ENCODE measurements at places on chromosomes 5 and 9.

DNA sequence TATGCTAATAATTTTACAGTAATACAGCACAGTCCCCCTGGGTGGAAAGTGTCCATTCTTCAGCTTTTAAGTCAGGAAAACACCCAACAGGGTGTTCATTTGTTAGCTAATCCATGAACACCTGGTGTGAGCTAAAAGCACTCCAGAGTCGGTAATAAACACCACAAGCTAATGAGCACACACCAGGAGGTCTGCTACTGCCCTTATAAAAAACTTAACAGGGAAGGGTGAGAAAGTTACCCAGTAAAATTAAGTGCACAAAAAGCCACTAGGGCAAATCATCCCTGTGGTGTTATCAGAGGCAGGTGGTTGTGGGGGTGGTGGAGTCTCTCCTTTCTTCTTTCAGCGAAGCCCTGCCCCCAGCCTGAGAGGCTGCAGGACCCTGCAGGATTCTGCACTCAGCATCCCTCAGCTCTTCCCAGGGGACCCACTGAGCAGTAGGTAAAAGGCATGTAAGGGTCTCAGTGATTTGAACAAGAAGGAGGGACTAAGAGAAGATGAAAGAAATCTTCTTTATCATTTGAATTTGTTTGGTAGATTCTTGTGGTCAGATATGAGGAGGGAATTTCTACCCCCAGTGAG is 14.4 kb downstream of the GDNF start:
- no peak for DNase-seq

DNA sequence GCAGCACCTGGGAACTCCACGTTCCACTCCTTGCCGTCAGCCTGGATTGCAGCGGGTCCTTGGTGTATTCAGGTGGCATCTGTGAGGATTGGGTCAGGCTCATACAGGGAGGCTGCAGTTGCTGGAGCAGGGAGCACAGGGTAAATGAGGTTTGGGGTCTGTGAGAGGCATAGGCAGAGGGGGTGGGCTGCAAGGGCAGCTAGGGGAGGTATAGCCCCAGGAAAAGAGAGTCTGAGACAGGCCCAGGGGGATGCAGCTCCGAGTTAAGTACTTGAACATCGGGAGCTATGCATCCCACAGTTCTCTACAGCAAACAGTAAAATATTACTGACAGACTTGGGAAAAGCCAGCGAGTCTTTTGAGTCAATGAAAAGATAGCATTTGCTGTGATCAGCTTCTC is 101.6 kb downstream of the TRIO start:
- DNase-seq, result no peak

GRCh38 chr5:98482321-98483300 is 290.9 kb upstream of the RGMB start:
- no peak for DNase-seq

- DNase-seq, result no peak
These were observed 73.9 kb downstream of the GOLPH3 start for GRCh38 chr5:32100230-32100629.

DNA sequence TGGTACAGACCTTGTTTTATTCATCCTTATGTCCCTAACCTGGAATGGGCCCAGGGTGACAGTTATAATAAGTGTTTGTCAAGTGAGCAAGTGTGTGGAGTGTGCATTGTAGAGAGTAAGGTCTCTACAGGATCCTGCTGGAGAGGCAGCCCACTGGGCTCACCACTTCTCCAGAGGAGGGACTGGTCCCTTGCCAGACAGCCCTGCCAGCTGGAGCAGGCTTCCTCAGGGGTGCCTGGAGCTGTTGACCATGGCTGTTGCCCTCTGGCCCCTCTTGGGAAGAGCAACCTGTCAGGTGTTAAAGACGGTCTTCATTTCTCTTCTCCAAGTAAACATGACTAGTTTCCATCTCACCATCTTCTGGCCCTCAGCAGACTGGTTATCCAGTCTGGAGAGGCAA is 20.0 kb downstream of the IRF1 start:
- DNase-seq, result no peak

- DNase-seq, result no peak
These were observed 253.8 kb upstream of the POU5F2 start for GRCh38 chr5:93995126-93995621.

DNA sequence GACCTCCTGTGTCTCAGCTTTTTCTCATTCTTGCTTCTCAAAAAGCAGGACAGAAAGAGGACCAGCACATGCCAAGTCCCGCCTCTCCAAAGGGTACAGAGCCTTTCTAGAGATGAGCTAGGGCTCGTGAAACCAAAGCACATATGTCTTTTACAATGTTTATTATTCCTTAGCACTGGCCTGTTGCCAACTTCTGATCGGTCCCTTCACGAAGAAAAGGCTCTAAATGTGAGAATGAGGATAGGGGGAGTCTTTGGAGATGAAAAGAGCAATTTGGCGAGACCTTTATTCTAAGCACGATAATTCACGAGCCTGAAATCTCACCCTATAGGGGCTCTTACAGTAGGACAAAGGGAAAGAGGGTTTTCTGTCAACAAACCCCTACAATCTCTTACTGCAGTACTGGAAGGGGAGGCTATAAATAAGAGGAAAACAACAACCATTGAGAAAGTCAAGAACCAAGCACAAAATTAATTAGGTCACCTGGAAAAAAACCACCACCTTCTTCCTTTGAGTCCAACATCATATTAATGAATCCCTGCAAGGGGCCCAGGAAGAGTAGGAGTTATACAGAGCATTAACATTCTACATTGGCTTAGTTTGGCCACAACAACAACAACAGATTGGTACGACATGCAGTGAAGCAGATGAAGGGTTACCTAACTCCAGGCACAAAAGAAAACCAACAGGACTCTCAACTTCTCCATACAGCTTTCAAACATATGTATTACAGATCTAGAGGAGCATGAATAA is 309.5 kb downstream of the PDE4D start:
- DNase-seq, result no peak

DNA sequence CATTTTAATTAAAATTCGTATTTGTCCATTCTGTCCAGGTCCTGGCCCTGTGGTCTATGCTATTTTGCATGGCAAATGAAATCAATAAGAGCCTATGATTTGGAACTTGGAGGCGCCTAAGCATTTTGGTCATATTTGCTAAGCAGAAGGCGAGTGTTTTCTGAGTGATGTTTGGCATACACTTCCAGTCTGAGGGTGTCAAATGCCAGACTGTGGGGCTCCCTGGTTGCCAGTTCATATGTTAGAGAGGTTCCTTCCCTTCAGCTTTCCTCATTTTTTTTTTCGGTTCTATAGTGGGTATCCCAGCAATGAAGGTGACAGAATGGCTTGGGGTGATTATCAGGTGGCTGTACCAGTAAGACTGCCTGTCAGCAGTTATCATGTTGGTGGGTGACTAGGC is 1007.8 kb upstream of the WWC1 start:
- no peak for DNase-seq

GRCh38 chr5:43601454-43602260 is 1.3 kb upstream of the NNT start:
- DNase-seq, result peak; percentile 28

DNA sequence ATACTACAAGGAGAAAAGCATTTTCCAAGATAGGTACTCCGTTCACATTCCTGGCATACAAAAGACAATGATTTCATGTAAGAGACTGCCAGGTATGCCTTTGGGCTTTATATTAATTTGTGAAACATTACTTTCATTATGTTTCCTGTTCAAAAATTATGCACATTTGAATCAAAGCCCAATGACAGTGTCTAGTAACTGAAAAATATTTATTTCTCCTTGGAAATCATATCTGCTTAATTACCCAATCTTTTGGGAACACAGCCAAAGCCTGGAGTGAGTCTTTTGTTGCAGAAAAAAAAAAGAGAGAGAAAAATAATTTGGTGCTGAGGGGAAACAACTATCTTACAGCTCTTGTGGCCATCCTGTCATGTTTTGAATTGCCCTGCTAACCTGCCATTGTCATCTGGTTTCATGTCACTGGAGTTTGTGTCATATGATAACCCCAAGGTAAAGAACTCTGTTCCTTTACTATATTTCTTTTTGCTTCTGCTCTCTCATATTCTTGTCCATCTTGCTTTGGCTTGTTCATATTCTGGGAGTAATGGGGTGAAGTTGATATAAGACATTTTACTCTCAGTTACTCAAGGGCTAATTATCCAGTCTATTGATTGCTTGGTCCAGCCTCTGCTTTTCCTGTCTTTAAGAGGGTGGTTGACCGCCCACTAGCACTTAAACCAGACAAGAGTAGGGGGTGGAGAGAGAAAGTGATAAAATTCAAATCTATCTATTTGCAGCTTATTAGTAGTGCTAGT is 238.3 kb upstream of the NUDT12 start:
- no peak for DNase-seq

GRCh38 chr5:88878976-88879375 is 4.0 kb downstream of the MEF2C start:
- no peak for DNase-seq

GRCh38 chr5:3197304-3198073 is 398.1 kb upstream of the IRX1 start:
- peak; percentile 83 for DNase-seq

DNA sequence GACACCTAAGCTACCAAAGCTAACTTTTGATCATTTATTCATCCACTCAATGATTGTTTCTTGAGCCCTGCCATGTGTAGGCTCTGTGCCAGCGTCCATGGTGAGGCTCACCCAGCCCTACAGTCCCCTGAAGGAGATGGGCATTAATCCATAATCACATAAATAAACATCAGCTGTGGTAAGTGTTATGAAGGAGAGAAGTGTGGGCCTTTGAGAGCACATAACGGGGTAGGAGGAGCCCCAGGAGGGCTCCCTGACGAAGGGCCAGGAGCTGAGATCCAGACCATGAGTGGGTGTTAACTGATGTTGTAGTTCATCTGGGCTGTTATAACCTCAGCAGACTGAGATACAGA is 53.9 kb upstream of the AFAP1L1 start:
- no peak for DNase-seq

- no peak for DNase-seq
These were observed 1.7 kb downstream of the CBY3 start for GRCh38 chr5:179679014-179679674.

GRCh38 chr5:58855851-58856739 is 273.2 kb downstream of the RAB3C start:
- DNase-seq, result no peak

DNA sequence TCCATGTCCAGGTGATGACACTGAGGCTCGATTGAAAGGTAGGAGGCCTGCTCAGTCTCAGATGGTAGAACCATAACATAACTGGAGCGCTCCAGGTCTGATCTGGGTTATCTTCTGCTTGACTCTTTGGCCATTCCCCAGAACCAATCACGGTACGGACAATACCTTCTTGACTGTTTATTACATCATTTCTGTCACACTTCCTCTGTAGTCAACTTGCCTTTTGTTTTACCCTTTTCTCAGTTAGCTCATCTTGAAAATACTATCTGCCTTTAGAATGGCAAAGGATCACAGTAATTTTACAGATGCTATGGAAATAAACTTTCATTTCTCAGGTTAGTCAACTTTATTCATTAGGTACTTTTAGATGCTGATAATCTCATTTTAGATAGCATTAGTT is 22.4 kb downstream of the GLRA1 start:
- DNase-seq, result no peak

DNA sequence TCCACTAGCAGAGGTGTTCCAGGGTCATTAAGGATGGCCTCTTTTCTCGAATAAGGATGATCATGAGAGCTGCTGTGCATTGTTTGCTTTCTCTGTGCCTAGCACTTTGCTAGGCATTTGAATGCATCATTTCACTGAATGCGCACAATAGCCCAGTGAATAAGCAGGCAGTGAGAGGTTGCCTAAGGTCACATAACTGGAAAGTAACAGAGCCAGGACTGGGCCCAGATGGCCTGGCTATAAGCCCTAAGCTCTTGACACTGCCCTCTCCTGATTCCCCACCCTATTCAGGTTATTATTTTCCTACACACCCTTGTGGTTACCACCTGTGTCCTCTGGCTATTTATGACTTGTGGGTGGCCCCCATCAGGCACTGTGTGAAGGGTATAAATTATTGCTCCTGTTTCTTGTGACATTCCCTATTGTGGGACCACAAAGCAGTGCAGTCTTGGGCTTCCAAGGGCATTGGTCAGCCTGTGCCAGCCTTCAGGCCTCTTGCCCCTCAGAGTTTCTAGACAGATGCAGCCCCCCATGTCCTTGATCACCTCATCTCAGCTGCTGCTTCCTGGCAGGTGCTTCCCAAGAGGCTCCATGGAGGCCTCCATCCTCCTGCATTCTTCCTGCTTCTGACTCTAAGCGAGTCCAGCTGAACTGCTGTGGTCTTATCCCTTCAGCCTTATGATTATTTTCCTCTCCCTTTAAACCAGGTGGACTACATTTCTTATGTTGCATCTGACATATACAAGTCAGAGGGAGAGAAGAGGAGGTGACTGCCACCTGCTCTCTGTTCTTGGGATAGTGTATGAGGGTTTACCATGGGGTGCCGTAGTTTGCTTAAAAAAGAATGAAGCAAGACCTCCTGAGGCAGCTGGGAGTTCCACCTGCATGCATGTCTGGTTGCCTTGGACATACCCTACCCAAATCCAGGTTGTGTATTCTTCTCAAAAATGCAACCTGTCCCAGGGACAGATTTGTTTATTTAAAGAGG is 47.6 kb downstream of the ANGPTL2 start:
- DNase-seq, result peak; percentile 41

DNA sequence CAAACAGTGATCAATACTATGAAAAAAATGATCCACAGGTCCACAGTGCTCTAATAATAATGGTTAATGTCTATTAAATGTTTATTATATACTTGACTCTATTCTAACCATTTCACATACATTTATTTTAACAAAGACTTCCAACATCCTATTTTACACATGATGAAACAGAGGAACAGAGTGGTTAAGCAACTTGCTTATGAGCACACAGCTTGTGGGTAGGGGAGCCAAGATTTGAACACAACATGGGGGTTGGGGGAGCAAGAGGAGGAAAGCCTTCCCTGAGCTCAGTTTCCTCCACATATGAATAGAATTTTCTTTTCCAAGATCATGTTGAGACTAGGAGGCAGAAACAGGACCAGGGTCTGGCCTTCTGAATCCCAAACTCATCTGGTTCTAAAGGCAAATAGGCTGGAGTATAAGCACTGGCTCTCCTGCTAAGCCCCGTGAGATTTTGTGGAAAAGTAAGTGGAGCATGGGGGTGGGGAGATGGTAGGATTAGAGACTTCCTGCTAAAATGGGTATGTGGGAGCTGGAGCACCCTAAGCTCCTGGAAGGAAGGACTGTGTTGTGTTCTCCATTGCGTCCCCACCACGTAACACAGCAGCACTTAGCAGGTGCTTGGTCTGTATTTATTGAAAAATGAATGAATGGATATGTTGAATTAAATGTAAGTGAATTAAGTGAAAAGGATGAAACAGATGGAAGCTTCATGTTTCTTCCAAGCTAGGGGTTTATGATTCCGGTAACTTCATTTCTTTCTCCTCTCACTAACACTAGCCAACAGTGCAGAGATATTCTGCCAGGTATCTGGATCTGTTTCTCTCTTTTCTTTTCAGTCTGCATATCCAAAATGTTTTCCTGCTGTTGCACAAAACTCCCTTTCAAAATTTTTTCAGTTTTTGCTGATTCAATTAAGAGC is 26.9 kb upstream of the GALNT10 start:
- no peak for DNase-seq

Measured in SW480 (cell line).